Activated gamma-delta T cell (primary cell): ENCODE measurements at places on chromosomes 1 and 21.

- DNase-seq = no peak
Observed at GRCh38 chr1:209652873-209653401, 712 bp upstream of the LAMB3 start.

- DNase-seq = no peak
Observed at GRCh38 chr1:65323246-65323645, 13.9 kb downstream of the DNAJC6 start.

DNA sequence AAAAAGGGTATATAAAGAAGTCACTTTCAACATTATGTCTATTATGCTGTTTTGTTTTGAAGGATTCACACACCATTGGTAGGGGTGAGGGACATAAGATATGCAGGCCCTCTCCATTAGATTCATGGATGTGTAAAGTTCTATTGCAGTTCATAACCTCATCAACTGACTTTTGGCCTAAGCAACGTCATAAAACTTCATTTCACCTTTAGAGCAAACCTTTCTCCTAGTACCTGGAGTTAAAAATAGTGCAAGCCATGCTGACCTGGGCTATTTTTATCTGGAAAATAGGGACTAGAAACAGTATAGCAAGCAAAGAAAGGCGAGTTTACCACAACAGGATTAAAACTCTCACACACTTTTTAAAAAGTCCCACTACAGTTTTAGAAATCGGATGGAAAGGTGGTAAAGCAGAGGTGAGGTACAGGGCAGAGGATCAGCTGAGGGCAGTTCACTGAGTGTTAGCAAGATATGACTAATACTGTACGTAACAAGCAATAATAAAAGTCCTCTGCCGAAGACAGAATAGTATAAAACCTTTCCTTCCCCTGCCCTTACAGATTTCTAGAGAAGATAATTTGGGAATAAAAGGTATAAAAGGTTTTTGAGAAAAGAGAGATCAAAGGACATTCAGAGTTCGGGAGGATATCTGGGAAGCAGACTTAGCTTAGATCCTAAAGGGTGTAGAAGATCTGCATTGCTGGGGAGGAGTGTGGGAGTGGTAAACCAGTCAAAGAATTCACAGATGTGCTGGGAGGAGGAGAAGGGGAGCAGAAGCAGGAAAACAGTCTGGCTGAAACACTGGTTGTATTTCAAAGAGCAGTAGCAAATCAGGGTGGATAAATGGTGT lies 14.3 kb downstream of the EGLN1 start:
- DNase-seq = no peak

GRCh38 chr1:244354810-244355278 lies 96.9 kb downstream of the ADSS2 start:
- DNase-seq = no peak

DNA sequence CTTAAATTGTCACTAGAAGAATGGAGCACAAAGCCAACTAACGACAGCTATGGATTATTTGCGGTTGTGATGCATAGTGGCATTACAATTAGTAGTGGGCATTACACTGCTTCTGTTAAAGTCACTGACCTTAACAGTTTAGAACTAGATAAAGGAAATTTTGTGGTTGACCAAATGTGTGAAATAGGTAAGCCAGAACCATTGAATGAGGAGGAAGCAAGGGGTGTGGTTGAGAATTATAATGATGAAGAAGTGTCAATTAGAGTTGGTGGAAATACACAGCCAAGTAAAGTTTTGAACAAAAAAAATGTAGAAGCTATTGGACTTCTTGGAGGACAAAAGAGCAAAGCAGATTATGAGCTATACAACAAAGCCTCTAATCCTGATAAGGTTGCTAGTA lies 13.5 kb downstream of the USP1 start:
- DNase-seq = no peak

GRCh38 chr1:39422614-39423013 lies 68.8 kb upstream of the BMP8A start:
- no peak for DNase-seq
